ENCODE measurements at places on chromosomes 6 and 20. TPM values are rescaled to one million over a fixed set of nuclear protein-coding genes. Genes with fewer than 3 reads are reported as not detected.

ZSCAN23 gene
- 4.1 TPM for total RNA-seq

PAK5 gene
- 0.20 TPM for total RNA-seq

OR2H1 gene
- total RNA-seq, result not detected

PPIL1 gene
- total RNA-seq, result 87.8 TPM

SGK2 gene
- not detected for total RNA-seq

ERVFRD-1 gene
- total RNA-seq, result not detected

SLC32A1 gene
- total RNA-seq, result 0.24 TPM

- peaks cover 18% of the 10 kb centered on the region for H3K4me1 ChIP-seq
- no peak overlapping the region for H3K27ac ChIP-seq
- no peak for DNase-seq
- H3K4me3 ChIP-seq, result peak overlapping the region; percentile 83
- H3K36me3 ChIP-seq, result no peaks in the 10 kb centered on the region
- peaks cover 83% of the 10 kb centered on the region for H3K27me3 ChIP-seq
Measured at GRCh38 chr20:22566876-22567658, 17.3 kb downstream of the FOXA2 start.

DNA sequence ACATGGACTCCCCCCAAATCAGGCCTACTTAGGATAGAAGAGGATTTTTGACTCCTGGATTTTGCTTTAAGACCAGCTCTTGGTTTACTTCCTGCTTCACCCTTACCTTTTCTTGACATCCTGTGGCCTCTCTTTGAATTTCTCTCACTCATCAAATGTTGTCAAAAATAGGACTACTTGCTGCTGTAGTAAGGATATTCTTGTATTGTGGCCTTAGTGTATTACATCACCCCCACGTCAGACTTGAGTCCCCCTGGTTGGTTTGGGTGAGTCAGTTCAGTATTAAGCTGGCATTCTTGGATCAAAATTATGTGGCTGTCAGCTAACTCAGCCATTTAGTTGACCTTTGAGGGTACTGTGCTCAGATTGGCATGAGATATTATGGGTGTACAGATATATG lies 1.1 kb downstream of the TPX2 start:
- H3K27ac ChIP-seq, result no peak overlapping the region
- H3K4me3 ChIP-seq, result no peak overlapping the region
- no peak for DNase-seq
- no peaks in the 10 kb centered on the region for H3K27me3 ChIP-seq
- peaks cover 20% of the 10 kb centered on the region for H3K36me3 ChIP-seq

DNA sequence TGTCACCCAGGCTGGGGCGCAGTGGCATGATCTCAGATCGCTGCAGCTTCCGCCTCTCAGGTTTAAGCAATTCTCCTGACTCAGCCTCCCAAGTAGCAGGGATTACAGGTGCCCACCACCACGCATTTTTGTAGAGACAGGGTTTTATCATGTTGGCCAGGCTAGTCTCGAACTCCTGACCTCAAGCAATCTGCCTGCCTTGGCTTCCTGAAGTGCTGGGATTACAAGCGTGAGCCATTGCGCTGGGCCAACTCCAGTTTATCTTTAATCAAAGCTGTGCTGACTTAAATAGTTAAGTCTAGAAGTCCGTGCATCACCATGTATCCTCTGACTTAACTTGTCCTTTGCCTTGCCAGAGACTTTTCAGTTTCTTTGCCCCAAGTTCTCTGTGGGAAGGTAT lies 224.3 kb downstream of the TMEM242 start:
- H3K27ac ChIP-seq, result no peak overlapping the region
- no peak for DNase-seq
- no peaks in the 10 kb centered on the region for H3K27me3 ChIP-seq
- 0 out of 2 replicates have a peak, but pooled peaks cover 7% of the 10 kb centered on the region for H3K36me3 ChIP-seq
- H3K4me3 ChIP-seq, result no peak overlapping the region
- no peaks in the 10 kb centered on the region for H3K4me1 ChIP-seq

GRCh38 chr20:58651946-58652605 lies 993 bp downstream of the STX16 start:
- peaks cover 2% of the 10 kb centered on the region for H3K4me1 ChIP-seq
- peak overlapping the region; percentile 98 for H3K4me3 ChIP-seq
- H3K27me3 ChIP-seq, result no peaks in the 10 kb centered on the region
- H3K36me3 ChIP-seq, result peaks cover 2% of the 10 kb centered on the region
- peak overlapping the region; percentile 95 for H3K27ac ChIP-seq

DNA sequence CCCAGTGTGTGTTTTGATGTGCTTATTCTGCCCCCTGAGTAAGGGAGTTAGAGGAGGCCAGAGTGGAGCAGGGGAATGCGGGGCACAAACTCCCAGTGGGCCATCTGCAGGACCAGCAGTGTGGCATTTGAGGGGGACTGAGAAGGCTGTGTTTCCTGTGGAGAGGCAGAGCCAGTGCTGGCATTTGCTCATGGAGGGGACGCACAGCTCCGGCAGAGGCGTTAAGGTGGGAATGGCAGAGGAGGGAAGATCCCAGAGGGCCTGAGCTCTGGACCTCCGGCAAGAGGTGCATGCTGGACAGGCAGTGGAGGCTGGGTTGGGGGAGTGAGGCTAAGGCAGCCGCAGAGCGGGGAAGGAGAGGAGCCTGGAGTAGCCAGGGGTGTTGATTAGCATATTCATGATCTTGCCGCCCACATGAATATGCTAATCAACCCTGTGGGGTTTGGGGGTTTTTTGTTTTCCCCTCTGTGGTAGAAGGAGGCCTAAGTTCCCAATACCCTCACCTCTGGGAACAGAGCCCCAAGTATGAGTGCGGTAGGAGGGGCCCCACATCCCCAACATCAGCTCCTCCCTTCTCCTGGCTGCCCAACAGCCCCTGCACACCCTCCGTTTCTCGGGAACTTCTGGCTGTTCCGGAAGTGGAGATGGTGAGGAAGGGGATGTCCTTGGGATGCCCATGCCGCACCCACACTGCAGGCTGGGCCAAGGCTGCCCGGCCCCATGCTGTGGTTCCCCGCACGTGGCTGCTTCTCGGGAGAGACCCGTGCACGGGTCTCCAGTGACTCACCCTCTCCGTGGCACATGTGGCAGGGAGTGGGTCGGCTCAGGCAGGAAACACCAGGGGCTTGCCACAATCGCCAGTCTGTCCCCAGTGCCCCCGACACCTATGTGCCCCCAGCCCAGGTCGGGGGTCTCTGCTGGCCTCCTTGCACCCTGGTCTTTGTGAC lies 33.8 kb downstream of the DLGAP4 start:
- H3K36me3 ChIP-seq, result no peaks in the 10 kb centered on the region
- no peaks in the 10 kb centered on the region for H3K27me3 ChIP-seq
- H3K4me3 ChIP-seq, result no peak overlapping the region

DNA sequence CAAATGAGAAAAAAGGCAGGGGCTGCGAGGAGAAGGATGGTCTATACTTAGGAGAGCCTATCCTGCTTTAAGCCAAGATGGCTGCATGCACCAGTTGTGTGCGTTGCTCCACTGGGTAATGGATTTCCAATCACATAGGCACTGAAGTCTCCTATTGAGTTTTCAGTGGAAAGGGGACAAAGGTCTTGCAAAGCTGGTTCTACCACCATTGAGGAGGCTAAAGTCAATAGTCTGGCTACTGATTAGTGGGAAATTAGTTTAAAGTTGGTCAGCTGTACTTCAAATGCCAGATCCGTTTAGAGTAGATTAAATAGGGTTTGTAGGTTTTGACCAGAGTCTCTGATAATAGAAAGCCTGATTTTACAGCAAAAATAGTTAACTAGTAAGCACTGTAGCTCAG lies 104.9 kb downstream of the SESN1 start:
- no peak overlapping the region for H3K4me3 ChIP-seq
- H3K36me3 ChIP-seq, result peaks cover 26% of the 10 kb centered on the region

DNA sequence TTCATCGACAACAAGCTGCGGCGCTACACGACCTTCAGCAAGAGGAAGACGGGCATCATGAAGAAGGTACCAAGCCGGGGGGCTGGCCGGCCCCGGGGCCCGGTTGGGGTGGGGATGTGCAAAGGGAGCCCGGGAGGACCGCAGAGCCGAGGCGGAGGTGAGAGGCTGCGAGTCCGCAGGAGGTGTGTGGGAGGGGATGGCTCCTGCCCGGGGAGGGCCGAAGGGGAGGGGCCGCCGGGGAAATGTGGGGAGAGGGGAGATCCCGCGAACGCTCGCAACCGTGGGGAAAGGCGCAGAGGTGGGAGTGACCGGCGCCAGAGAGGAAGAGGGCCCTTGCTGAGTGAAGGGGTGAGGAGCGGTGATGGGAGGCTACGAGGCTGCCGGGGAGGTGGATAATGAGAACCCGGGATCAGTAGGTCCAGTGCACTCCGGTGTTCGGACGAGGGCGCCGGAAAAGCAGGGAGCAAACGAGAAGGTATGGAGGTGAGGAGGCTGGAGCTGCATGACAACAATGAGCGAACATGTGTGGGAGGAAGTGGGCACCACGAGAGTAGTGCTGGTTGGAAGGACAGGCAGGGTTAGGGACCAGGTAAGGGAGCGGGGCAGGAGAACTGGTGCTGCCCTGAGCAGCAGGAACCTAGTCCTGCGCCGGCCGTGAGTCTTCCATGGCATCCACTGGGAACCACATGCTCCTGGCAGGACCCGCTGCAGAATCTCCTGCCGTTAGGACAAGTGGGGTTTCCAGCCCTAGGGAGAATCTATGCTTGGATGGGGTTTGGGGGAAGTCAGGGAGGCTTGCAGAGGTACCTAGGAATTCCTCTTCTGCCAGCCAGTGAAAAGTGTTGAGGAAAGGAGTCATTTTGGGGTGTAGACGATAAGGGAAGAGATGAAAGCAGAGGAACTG lies 1.3 kb downstream of the SRF start:
- H3K4me3 ChIP-seq, result peak overlapping the region; percentile 99
- no peak overlapping the region for H3K27ac ChIP-seq
- no peak for DNase-seq
- H3K36me3 ChIP-seq, result peaks cover 20% of the 10 kb centered on the region
- H3K4me1 ChIP-seq, result peaks cover 4% of the 10 kb centered on the region

Measured in H9 (cell line).